ENCODE measurements at places on chromosomes 6 and 20.

GRCh38 chr6:56484669-56485068, 158.0 kb downstream of the DST start:
- DNase-seq = no peak

- DNase-seq = no peak
These were observed 32.3 kb downstream of the SNHG17 start for GRCh38 chr20:38402816-38403215.

GRCh38 chr6:36769676-36770499, 69.4 kb downstream of the CPNE5 start:
- peak; percentile 71 for DNase-seq

- DNase-seq = no peak
These were observed 18.5 kb downstream of the DST start for GRCh38 chr6:56624046-56624727.

- DNase-seq = no peak
These were observed 18.8 kb downstream of the PRR18 start for GRCh38 chr6:166289207-166290060.

GRCh38 chr6:147769496-147770087, 261.1 kb downstream of the SAMD5 start:
- DNase-seq = no peak

DNA sequence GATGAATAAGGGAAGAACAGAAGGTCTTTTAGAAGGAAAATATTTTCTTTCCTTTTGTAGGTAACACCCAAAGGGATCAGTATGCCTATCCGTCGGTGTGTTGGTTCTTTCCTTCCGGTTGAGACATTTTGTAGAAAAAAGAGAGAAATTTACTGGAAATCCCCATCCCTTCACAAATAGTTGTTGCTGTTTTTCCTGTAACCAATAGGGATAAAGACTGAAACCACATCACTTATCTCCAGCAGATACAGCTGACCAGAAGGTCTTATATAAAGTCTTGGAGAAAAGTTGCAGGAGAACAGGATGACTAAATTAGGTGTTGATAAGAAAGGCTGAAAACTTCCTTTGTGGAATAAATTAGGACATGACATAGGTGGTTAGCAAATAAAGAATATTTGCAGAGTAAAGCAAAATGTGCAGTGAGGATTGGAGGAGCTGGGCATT, 14.8 kb upstream of the HLA-DRB1 start:
- no peak for DNase-seq

DNA sequence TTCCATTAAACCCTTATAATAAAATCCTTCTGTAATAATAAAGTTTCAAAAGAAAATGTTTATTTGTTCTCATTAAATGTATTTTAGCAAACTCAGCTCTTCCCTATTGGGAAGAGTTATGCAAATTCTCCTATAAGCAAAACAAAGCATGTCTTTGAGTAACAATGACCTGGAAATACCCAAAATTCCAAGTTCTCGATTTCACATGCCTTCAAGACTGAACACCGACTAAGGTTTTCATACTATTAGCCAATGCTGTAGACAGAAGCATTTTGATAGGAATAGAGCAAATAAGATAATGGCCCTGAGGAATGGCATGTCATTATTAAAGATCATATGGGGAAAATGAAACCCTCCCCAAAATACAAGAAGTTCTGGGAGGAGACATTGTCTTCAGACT, 3.8 kb downstream of the IL17A start:
- no peak for DNase-seq

DNA sequence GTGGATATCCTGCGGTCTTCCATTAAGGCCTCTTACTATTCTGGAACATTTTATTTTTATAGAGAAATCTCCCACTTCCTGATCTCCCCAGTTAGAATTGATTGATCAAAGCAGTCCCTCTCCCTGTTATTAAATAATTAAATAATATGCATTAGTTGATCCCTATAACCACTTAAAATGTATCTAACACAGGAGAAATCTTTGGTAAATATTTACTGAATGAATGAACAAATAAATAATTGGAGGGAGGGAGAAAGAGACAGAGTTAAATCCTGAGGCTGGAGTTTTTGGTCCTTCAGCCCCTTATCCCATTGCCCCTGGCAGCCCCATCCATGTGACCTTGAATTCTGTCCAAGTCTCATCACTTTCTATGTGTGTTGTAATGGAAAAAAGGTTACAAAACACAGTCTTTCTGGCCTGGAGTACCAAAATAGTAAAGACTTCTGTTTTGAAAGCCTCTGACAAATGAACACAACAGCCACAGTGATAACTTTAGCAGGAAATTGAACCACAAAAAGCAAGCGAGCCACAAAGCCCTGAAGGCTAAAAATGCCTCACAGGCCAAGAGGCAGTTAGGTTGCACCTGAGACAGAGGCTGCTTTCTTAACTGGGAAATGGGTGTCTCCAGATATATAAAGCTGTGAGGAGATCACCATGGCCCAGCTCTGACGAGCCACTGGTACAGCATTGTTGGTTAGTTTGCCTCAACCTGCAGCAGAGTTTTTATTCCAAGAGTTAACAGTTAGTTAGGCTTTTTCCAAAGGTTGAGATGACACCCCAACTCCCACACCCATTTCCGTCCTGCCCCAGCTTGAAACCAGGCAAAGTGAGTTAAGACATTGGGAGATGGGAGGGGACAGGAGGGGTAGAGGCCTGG, 11.3 kb downstream of the NT5E start:
- DNase-seq = peak; percentile 67

DNA sequence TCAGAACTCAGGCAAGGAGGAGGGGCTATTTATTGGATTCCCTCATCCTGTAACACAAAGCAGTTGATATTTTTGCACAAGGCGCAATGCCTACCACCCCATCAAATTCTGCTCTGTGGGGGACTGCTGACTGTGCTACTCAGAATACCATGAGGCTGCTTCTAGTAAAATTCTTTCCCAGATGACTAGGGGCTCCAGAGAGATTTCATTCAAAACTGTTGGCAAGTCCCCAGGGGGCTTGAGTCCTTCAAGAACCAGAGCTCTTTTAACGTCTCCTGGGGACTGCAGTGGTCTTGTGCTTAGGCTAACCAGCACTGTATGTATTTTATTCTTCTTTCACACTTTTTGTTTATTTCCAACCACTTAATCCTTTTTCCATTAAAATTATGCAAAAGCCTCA, 365.9 kb upstream of the AGPAT4 start:
- no peak for DNase-seq

GRCh38 chr20:34449674-34450592, 66.3 kb upstream of the DYNLRB1 start:
- no peak for DNase-seq

GRCh38 chr6:16694781-16695578, 66.3 kb downstream of the ATXN1 start:
- DNase-seq = no peak

- no peak for DNase-seq
These were observed 28.1 kb downstream of the INSM1 start for GRCh38 chr20:20395903-20396568.

GRCh38 chr6:139551376-139551775, 176.9 kb upstream of the CITED2 start:
- no peak for DNase-seq

DNA sequence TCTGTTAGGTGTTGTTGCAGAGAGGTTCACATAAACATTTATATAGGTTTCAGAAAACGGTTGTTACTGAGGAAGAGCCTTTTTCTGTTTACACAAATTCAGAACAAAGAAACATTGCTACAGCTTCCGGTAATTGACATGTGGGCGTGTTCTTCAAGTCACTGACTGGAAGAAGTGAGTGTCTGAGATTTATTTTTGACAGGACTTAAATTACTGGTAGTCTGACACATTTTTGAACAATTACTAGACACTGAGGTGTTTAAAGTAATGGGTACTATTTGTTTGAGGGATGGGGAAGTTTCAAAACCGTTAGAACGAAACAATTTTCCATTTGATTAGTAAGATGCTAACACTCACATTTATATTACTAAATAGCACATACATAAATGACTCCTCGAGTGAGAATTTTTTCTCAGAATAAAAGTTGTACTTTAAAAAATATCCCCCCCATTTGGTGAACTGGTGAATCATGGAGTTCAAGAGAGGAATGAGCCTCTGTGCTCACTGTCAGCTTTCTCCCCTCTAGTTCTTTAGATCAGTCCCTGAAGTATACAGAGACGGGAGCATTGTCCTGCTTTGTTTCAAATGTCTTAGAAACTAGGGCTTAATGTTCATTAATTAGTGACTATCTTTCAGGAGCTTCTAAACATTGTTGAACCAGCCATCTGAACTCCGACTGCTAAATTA, 98.7 kb downstream of the TSHZ2 start:
- DNase-seq = peak; percentile 80

GRCh38 chr6:150271501-150272263, 97.1 kb upstream of the IYD start:
- DNase-seq = no peak

GRCh38 chr20:62485062-62485700, 9.4 kb upstream of the GATA5 start:
- no peak for DNase-seq

DNA sequence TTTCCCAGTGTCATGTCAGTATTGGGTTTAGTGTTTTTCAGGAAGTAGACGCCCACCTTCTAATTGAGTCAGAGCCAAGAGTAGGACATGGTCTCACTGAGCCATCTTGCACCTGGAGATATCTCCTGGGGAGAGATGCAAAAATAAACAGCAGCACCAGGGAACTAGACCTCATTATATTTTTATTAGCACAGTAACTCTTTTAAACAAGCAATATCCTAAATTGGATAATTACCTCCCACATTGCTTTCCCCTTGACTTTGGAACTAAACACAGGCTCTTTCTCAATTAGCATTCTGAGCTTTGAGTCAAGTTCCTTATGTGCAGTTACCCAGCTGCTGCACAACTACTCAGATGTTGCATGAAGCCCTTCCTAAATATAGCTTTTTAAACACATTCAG, 175.4 kb downstream of the IBTK start:
- no peak for DNase-seq

DNA sequence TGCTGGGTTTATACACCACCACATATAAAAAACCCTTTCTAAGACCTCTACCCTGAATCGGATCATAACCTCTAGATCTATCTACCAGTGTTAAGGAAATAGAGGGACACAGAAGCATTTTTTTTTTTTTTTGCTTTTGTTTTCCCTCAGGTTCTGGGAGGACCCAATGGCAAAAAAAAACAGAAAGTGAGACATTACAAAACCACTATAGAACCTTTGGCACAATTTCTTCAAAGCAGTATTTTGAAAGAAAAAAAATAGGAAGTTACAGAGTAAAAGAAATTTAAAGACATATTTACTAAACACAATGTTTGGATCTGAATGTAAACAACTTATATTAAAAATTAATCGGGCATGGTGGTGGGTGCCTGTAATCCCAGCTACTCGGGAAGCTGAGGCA, 1258.7 kb upstream of the GJE1 start:
- DNase-seq = no peak

DNA sequence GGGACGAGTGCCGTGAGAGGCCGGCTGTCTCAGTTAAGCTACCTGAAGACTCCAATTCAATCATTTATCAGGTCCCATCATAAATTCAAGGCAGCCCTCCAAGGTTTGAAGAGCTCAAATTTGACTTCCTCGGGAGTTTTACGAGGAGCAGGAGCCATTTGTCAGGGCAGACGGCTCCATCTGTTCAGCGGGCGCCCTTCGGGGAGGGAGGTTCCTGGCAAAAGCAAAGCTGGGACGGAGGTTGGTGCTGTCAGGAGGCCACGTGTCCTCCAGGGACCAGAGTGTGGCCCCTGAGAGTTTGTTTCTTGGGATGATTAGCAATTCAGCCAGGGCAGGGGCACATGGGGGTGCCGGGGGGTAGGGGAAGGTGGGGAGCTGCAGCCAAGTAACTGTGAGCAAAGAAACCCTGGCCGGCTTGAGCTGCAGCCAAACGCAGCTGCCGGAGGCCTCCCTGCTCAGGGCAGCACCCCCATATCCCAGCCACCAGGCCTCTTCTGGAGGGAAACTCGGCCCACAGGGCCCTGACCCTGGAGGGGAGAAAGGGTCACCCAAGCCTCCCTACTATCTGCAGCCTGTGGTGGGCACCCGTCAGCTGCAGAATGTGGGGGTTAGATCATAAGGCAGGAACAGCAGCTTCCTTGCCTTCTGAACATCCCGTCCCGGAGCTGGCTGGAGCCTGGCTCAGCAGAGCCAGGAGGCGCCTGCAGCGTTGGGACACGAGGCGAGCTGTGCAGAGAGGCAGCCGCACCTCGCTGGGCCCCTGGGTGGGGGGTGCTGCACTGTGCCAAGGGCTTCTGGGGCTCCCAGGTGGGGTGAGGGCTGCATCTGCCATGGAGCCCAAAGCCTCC, 63.6 kb upstream of the GATA5 start:
- DNase-seq = no peak

GRCh38 chr6:122428781-122429180, 29.3 kb downstream of the HSF2 start:
- no peak for DNase-seq

DNA sequence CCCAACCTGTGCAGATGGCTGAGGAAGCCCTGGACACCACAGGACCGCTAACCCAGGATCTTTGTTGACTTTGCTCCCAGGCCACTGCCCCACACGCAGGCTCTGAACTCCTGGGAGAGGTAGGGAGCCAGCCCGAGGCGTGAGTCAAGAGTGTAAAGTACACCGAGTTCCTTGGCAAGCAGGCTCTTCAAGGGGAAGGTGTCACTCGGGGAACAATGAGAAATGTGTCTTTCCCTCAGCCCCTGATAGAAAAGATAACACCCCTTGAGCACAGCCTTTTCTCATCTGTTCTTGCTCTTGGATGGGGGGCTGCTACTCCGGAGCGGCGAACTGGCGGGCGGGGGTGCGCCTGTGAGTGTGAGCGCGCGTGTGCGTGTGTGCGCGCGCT, 472 bp upstream of the EDN3 start:
- no peak for DNase-seq

DNA sequence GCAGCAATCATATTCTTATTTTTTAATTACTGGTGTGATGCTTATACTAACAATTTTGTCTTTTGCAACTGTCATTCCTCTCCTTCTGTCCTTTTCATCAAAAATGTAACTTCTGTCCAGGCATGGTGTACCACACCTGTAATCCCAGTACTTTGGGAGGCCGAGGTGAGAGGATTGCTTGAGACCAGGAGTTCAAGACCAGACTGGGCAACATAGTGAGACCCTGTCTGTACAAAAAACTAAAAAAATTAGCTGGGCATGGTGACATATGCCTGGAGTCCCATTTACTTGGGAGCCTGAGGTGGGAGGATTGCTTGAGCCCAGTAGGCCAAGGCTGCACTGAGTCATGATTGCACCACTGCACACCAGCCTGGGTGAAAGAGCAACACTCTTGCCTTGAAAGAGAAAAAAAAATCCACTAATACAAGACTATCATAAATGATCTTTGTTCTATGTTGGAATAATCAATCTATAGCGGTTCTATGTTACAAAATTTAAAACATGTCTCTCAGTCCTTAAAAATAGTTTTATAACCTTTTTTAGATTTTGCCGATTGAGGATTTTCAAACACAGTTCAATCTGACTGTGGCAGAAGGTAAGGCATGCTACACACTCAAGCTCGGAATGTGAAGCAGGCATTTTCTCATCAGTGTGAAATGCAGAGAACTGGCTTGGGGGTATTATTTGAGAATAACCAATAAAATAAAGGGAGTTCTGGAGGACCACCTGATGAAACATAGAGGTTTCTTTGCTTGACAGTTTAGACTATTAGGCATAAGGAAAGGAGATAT, 70.4 kb downstream of the ENPP1 start:
- no peak for DNase-seq
